ENCODE measurements at places on chromosomes 2 and 18.

- no peak overlapping the region for H3K27ac ChIP-seq
- no peak for DNase-seq
- no peaks in the 10 kb centered on the region for H3K27me3 ChIP-seq
- H3K36me3 ChIP-seq: no peaks in the 10 kb centered on the region
Observed at GRCh38 chr2:162473296-162473695, 129.4 kb downstream of the GCA start.

- peaks cover 11% of the 10 kb centered on the region for H3K4me1 ChIP-seq
- peaks cover 11% of the 10 kb centered on the region for H3K36me3 ChIP-seq
- H3K27ac ChIP-seq: peak overlapping the region; percentile 49
- no peaks in the 10 kb centered on the region for H3K27me3 ChIP-seq
- no peak overlapping the region for H3K4me3 ChIP-seq
Observed at GRCh38 chr2:226793646-226794045, 6.0 kb downstream of the IRS1 start.

DNA sequence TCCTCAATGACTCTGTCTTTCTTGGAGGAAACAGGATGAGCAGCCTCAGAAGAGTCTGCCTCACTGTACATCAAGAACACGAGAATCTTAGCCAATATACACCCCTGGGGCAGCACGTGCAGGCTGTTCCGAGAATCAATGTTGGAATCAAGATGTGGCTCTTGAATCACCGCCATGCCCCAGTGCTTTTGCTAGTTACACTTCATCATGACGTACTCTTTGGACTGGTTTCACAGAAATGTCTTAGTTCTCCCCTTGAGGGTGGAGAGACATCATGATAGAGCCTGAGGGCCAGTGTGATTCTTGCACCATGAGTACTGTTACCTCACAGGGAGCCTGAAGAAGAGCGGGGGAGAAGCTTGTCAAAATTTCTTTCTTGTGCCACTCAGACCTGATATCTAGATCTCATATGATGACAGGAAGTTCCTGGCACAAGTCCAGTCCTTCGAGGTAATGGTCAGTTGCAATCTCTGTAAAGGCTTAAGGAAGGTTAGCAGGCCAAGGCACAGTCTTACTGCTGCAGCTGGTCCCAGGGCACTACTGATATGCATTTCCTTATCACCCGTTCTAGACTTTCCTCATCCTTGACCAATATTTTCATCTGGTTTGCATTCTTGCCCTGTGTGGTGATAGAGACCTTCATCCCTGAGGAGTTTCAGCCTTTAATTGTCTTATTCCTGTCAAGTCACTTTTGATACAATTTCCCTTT lies 28.2 kb upstream of the STAT4 start:
- H3K4me1 ChIP-seq: peaks cover 5% of the 10 kb centered on the region
- H3K27me3 ChIP-seq: no peaks in the 10 kb centered on the region
- H3K4me3 ChIP-seq: no peak overlapping the region
- no peaks in the 10 kb centered on the region for H3K36me3 ChIP-seq
- DNase-seq: no peak

DNA sequence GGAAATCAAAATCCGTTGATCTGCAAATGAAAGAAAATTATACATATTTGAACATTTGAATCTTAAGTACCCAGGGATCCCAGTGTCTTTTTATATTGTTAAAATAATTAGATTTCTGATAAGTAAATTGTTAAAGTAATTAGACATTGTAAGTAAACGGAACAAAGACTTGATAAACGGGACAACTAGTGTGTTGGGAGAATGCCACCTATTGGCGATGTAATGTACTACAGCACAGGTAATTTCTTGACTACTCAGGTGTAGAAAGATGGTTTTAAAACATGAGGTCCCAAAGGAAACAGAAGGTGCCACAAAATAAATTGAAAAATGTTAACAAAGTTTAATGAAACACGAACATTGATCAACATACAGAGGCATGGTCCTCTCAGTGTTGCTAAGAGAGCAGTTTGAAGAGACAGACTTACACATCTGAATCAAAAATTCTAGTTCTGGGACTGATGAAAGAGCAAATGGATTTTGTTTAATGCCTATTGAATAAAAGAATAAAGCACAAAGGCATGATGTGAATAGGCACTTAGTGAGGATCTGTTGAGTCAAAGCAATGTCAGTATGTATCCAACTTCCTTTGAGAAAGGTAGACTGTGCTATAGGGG lies 103.4 kb upstream of the RASGRP3 start:
- peak; percentile 35 for DNase-seq
- H3K4me1 ChIP-seq: no peaks in the 10 kb centered on the region
- H3K27me3 ChIP-seq: no peaks in the 10 kb centered on the region
- no peak overlapping the region for H3K4me3 ChIP-seq
- no peaks in the 10 kb centered on the region for H3K36me3 ChIP-seq
- H3K27ac ChIP-seq: no peak overlapping the region

DNA sequence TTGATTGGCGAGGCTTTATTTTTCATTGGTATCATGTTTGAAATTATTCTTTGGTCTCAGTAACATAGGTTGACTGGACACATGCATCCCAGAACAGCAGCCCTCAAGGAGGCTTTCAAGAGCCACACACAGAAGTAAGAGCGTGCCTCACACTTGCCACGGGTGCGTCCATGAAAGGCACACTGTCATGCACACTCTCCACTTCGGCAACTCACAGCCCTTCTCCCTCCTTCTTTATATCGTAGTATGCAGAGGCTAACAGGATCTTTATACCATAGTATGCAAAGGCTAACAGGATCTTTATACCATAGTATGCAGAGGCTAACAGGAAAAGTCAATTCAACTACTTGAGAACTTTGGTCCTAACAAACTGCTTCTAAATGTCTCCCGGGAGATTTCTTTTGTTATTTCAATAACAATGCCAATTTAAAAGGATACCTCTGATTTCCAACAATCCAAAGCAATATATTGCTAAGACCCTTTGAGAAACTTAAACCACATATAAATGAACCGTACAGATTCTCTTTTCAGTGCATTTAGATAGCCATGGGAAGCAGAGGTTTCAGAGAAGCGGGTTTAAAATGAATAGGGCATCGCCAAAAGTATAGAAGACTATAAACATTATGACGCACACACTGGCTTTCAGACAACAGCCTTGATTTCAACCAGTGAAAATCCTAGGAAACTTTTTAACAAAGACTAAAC lies 26.5 kb upstream of the ZNF516 start:
- no peak overlapping the region for H3K4me3 ChIP-seq
- H3K36me3 ChIP-seq: no peaks in the 10 kb centered on the region
- no peak for DNase-seq
- H3K4me1 ChIP-seq: peaks cover 10% of the 10 kb centered on the region
- no peak overlapping the region for H3K27ac ChIP-seq

DNA sequence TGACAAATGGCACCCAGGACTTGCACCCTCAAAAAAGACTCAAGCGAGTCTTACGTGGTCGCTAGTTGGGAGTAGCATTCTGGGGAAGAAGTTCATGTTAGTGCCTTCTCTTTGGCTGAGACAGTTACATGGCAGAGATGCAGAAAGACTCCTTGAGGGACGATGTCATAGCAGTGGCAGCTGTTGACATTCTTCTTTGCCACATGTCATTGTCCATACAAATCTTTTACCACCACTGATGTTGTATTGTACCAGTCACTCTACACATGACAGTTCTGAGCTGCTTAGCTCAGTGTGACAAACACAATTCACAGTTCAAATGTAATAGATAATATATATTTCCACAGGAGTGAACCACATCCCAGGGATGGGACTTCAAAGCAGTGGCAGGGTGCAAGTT lies 197.1 kb downstream of the TCF4 start:
- H3K27ac ChIP-seq: no peak overlapping the region
- no peak overlapping the region for H3K4me3 ChIP-seq
- H3K27me3 ChIP-seq: no peaks in the 10 kb centered on the region
- no peaks in the 10 kb centered on the region for H3K4me1 ChIP-seq
- DNase-seq: no peak

GRCh38 chr18:63999871-64000270 lies 30.0 kb downstream of the SERPINB8 start:
- DNase-seq: no peak
- no peak overlapping the region for H3K4me3 ChIP-seq
- peaks cover 21% of the 10 kb centered on the region for H3K27me3 ChIP-seq
- H3K27ac ChIP-seq: no peak overlapping the region
